Muscle of arm (tissue), 14 donors: ENCODE measurements at places on chromosomes 11 and 22.

DNA sequence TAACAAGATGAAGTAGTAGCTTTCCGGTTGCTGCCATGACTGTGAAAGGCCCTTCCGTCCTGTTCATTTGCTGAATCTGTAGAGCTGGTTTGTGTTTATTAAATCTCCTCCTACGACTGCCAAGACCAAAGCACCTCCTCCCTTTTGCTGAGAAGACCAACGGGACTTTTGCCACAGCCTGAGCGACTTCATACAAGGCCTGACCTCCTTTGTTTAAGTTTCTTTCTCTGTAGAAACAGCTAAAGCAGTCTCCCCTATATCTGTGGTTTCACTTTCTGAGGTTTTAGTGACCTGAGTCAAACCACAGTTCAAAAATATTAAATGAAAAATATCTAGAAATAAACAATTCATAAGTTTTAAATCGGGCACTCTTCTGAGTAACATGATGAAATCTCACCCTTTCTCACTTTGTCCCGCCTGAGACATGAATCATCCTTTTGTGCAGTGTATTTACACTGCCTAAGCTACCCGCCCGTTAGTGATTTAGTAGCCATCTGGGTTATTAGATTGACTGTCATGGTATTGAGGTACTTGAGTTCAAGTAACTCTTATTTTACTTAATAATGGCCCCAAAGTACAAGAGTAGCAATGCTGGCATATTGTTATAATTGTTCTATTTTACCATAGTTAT lies 119.1 kb upstream of the LRRC4C start:
- no peak for DNase-seq

DNA sequence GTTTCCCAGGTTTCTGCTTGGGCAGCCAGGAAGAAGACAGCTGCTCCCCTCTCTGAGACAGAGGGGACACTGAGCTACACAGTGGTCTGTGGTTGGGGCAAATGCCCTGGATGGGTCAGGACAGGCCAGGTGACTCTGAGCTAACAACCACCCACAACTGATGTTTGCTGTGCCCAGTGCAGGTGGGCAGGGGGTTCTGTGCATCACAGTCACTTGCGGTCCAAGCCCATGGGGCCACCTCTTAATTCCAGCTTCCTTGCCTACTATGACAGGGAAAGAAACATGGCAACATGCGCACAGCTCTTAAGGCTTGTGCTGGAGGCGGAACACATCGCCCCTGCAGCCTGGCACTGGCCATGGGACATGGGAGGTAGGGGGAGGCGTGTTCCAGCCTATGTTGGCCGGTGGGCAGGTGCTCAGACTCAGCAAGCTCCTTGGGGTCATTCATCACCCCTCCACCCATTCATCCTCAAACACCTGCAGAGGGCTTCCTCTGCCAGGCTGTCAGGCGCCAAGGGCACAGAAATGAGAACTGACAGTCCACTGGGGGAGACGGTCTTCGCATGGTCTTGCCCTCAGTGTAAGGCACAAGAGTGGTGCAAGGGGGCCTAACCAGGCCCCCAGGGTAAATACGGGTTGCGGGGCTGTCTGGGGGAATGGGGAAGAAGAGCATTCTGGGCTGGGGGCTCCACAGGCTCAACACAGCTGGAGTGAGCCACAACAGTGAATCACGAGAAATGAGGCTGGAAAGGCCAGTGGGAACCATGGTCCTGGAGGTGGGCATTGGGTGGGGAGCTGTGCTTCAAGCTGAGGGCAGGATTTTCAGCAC lies 55.6 kb downstream of the ARFGAP3 start:
- no peak for DNase-seq

DNA sequence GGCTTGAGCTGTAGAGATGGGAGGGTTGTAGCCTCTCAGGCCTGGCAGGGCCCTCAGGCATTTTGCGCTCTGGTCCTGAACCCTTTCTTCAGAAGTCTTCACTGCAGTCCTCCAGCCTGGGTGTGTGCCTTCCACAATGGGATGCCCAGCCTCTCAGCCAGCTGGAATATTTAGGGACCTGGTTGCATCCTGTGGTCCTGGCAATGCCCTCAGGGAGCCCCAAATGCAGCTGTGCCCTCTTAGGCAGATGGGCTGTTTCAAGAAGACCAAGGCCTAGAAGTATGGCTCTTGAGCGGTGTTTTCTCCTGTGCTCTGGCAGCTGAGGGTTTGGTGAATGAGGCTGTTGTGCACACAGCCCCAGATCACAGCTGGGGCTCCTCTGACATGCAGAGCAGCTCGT lies 6.7 kb downstream of the TUB start:
- DNase-seq, result no peak

DNA sequence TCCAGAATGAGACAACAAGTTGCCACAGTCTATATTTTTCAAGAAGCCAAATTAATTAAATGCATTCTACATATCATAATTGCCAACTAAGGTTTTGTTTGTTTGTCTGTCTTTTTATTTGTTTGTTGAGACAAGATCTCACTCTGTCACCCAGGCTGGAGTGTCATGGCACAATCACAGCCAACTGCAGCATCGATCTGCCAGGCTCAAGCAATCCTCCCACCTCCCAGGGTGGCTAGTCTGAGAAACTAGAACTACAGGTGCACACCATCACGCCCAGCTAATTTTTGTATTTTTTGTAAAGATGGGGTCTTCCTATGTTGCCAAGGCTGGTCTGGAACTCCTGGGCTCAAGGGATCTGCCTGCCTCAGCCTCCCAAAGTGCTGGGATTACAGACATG lies 140.0 kb downstream of the LRRC4C start:
- no peak for DNase-seq

DNA sequence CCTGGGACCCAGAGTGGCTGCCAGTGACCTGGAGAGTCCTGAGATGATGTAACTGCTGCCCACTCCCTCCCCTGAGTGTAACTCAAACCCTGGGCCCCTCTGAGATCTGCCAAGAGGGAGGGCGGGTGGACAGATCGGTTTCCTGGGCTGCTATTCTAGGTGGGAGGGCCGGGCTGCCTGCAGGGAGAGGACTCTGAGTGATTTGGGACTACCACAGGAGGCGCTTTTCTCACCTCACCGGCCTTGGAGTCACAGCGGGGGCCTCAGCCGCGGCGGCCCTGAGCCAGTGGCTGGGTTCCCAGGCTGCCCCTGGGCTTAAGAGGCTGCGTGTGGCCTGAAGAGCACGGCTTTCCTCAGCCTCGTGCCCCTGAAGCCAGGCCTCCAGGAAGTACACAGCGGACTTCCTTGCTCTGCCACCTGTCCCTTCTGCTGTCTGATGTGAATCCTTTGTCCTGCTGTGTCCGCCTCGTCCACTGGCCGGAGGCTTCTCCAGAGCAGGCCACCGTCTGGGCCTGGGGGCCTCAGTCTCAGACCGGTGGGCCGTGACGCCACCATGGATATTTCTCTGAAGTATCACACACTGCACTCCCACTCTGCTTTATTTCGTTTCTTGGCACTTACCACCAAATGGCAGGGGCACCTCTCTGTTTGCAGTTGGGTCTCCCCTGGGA lies 11.5 kb downstream of the RELT start:
- DNase-seq, result no peak

DNA sequence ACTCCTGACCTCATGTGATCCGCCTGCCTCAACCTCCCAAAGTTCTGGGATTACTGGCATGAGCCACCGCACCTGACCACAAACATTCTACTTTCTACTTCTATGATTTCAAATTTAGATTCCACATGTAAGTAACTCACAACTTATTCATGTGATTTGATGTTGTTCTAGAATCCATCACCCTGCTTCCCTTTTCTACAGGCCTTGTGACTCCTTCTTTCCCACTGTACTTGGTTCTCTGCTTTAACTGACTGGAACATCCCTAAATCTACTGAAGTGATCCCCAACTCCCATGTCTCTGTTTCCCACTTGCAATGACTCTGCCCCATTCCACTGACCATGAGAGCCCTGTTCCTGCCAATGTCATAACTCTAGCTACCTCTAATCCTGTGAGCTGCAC lies 25.7 kb upstream of the MRPL17 start:
- DNase-seq, result no peak
